ENCODE measurements at places on chromosomes 4 and X. TPM values are rescaled to one million over a fixed set of nuclear protein-coding genes. Genes with fewer than 3 reads are reported as not detected.

The CXorf58 gene
- not detected for total RNA-seq

The DRD5 gene
- not detected for total RNA-seq

The AFF2 gene
- total RNA-seq: 8.9 TPM

- H3K4me1 ChIP-seq: peaks cover 23% of the 10 kb centered on the region
- DNase-seq: peak; percentile 52
- peak overlapping the region; percentile 1 for H3K27ac ChIP-seq
- H3K36me3 ChIP-seq: no peaks in the 10 kb centered on the region
- H3K27me3 ChIP-seq: no peaks in the 10 kb centered on the region
These were observed 21.9 kb downstream of the PTTG2 start for GRCh38 chr4:37981844-37982720.

The ZNF185 gene
- total RNA-seq: 7.8 TPM

DNA sequence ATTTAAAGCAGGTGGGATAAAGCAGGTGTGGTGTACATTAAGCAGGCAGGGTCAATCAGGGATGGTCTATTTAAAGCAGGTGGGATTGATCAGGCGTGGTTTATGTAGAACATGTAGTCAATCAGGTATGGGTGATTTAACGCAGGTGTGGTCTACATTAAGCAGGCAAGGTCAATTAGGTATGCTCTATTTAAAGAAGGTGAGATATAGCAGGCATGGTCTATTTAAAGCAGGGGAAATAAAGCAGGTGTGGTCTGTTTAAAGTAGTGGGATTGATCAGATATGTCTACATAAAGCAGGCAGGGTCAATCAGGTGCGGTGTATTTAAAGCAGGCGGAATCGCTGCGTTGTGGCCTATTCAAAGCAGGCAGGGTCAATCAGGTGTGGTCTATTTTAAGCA, 88.6 kb upstream of the MXRA5 start:
- no peaks in the 10 kb centered on the region for H3K36me3 ChIP-seq
- H3K4me3 ChIP-seq: no peak overlapping the region
- no peaks in the 10 kb centered on the region for H3K27me3 ChIP-seq
- H3K27ac ChIP-seq: no peak overlapping the region
- H3K4me1 ChIP-seq: no peaks in the 10 kb centered on the region
- DNase-seq: no peak

The POU3F4 gene
- total RNA-seq: 0.31 TPM
